ENCODE measurements at places on chromosomes 6 and 20. TPM values are rescaled to one million over a fixed set of nuclear protein-coding genes. Genes with fewer than 3 reads are reported as not detected.

- DNase-seq, result no peak
Measured at GRCh38 chr6:130671577-130671976, 155.6 kb upstream of the SMLR1 start.

DEFB124 gene
- not detected for total RNA-seq

DNA sequence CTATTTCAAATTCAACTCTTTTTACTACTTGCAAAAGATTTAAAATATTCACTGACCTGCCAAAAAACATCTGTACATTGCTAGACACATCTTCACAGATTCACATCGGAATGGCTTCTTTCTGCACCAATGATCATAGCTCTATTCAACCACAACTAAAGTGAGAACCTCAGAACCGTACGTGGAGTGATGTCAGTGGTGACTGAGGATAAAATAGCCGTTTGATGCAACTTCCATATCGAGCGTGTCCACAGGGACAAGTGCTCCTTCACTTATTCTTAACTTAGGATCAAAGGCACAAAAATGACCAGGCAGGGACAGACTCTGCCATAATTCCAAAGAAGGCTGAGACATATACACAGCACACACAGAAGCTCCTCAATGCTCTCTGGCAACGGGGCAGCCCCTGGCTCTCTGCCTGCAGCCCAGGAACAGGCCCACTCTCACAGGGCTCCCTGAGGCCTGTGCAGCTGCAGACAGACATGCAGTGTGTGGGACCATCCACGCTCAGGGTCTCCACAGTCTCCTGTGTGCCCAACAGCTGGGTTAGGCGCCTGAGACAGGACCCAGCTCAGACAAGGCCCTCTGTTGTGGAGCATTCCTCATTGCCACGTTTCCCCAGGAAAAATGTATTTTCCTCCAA lies 22.8 kb downstream of the FYN start:
- no peak for DNase-seq

GRCh38 chr6:134768931-134769330 lies 181.0 kb downstream of the ALDH8A1 start:
- no peak for DNase-seq

DNA sequence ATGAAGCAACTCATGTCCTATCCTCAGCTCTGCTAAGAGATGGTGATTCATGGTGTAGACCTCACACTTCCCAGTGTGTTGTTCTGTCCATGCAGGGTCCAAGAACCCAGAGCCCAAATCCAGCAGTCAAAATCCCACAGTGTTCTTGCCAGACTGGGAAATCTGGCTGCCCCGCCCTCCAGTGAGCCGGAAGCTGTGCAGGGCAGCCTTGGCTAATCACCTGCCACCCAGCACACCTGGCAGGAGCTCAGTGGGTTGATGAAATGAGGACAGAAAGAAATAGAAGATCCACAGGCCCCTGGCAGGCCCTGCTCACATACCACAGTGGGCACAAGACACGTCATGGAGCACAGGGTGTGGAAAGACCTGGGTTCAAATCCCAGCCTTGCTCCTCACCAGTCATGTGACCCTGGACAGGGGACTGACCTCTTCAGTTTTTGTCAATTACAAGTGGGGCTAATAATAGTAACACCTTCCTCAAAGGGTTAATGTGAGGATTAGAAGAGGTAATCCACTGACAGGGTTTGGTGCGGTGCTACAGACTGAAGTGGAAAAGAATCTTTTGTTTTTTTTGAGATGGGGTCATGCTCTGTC lies 13.6 kb upstream of the GUCA1A start:
- no peak for DNase-seq

DNA sequence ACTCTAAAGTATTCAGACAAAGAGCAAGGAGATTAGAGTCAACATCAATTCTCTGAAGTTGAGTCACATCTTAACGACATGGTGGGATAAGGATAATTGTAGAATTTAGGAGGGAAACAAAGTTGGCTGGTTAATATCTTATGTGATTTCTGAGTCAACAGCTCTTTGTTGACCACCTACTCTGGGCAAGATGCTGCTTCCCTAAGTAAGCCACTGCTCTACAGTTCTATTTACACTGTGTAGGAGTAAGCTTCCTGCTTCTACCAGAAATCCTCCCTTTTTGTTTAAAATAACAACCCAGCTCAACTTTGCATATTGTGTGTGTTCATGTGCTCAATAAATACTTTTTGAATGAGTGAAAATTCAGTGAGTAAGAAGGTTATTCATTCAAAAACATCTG lies 3.1 kb downstream of the HS3ST5 start:
- DNase-seq, result no peak

DNA sequence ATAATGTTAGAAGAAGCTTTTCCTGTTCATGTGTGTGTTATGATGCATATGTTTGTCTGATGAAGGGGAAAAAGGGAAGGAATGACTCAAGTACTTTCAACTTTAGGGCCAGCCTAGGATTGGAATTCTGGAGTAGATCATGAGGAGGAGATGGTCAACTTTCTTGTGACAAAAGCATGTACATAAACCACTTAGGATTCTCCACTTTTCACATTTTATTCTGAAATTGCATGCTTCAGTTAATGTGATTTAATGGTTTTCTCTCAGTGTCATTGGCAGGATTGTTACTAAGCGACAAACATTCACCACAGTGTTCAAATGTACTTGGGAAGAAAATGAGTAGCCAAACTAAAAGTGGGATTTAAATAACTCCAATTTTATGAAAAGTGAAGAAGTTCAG lies 80.1 kb downstream of the UTRN start:
- DNase-seq, result no peak

CDSN gene
- not detected for total RNA-seq

DNA sequence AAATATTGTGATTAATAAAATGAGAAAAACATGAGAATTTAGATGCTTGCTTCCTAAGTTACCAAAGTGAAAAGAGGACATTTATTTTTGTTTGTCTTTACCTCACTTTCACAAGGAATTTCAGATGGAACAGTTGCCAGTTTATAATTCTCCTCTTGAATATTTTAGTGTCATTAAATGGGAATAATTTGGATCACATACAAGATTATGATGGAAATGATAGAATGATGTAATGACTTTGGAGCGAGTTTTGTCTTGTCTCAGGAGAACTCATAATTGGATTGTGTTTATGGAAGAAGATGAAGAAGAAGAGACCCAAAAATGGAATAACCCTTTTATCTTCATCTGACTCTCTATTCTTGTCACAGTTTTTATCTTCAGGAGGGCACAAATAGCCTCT lies 172.9 kb upstream of the FLRT3 start:
- DNase-seq, result no peak

CTCFL gene
- total RNA-seq, result 0.70 TPM

- no peak for DNase-seq
Measured at GRCh38 chr6:110458476-110458875, 17.9 kb downstream of the SLC22A16 start.

DNA sequence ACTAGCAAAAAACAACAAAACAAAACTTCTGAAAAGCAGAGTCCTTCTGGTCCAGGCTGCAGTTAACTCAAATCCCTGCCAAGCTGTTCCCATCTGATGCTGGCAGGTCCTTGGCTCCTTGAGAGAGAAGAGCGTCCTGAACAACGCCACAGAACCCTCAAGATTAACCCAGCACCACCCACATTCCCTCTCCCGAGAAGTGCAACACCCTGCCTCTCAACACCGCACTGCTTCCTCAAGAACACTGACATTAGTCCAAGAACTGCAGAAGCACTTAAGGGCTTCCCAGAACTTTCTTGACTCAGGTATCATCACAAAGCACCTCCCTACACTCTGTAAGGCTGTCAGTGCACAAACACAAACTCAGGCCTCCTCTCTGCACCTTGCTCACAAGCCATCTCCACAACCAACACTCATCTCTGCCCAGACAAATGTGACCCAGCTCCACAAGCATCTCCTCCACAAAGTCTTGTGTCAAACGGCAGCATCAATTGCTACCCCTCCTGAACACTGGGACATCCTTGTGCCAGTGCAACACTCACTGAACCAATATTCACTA lies 7.5 kb downstream of the MRPL14 start:
- DNase-seq, result no peak

- no peak for DNase-seq
Measured at GRCh38 chr6:122484760-122485159, 13.2 kb upstream of the SERINC1 start.

MDFI gene
- total RNA-seq, result 63.2 TPM

DNA sequence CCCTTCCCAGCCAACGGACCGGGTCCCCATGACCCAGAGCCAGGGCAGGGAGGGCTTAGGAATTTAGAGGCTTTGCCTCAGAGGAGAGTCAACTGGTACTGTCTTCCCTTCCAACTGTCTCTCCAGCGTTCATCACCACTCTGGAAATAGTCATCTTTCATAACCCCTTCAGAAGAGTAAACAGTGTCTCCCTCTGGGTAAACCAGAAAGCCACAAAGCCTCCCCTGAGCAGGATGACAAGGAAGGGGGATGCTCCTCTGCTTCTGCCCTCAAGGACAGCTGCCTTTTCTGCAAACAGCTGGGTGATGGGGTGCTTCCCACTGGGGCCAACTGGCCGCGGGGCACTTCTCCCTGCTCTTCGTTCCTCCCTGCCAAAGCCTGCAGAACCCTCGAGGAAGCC lies 90.1 kb downstream of the PSMG4 start:
- DNase-seq, result no peak

GRCh38 chr6:95529762-95530161 lies 47.6 kb upstream of the MANEA start:
- no peak for DNase-seq

DNA sequence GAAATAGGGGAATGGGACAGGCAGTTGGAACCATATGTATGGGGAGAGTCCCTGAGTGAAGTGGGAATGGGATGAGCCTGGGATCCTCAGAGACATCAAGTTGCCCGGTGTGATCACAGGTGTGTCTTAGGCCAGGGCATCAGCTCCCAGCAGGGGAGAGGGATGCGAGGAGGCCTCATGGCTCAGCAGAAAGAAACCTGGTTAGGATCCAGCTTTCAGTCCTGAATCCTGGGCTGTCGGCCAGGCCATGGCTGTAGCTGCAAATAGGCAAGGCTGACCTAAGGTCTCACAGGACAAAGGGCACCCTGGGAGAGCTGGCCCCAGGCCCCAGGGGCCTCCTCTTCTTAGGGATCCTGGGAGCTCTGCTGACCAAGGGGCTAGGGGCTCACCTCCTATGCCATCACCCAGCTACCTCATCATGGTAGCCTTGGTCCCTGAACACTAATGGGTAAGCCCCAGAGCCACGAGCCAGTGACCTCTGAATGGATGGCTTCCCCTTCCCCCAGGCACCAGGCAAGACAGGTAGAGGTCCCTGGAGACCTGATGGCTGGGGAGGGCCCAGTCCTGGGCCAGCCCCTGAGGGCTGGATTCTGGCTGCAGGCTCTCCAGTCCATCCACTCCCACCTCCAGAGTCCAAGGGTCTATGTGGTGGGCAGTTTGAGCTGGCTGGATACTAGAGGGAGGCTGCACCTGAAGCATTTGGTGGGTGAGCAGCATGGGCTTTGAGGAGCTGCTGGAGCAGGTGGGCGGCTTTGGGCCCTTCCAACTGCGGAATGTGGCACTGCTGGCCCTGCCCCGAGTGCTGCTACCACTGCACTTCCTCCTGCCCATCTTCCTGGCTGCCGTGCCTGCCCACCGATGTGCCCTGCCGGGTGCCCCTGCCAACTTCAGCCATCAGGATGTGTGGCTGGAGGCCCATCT lies at the start of gene SLC22A7:
SLC22A7 (plus strand) TSS at position 617 of the 921 bp plus-strand sequence; CDS start at position 716, 99 bp downstream.
- DNase-seq, result no peak

GRCh38 chr6:16352258-16352635 lies 113.9 kb downstream of the GMPR start:
- DNase-seq, result no peak

DNA sequence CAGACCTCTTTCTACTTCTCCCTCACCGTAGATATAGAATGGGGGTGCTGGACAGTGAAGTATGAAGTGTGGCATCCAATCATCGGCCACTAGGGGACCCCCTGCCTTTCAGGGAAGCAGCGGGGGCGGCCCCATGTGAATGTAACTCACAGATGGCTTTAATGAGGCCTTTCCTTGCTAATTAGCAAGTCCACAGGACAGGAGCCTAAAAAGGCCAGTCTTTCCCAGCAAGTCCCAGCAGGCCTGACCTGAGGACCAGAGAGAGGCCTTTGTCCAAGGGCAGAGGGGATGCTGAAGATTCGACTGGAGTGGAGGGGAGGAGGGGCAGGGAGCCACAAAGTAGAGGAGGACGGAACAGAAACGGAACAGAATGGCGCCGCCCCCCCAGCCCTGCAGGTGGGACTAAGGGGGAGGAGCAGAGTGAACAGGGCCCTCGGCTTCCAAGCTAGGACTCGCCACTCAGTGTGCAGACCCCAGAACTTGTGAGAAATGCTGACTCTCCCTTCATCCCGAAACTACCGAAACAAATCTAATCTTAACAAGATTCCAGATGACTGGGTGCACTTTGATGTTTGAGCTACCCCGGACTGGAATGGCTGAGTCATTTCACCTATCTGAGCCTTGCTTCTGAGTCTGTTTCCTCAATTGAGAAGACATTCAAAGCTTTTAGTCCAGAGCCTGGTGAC lies 5.8 kb downstream of the C6orf132 start:
- peak; percentile 87 for DNase-seq

- DNase-seq, result no peak
Measured at GRCh38 chr6:43992783-43993644, 134.2 kb downstream of the MRPL14 start.

GRCh38 chr6:14109411-14109826 lies 8.2 kb upstream of the CD83 start:
- DNase-seq, result no peak

CST4 gene
- total RNA-seq, result not detected

GRCh38 chr6:14393910-14394309 lies 276.3 kb downstream of the CD83 start:
- DNase-seq, result no peak

- no peak for DNase-seq
Measured at GRCh38 chr20:52217689-52218395, 26.3 kb upstream of the ZFP64 start.

IL17A gene
- total RNA-seq, result not detected

PREX1 gene
- total RNA-seq, result 14.2 TPM

LHFPL5 gene
- total RNA-seq, result not detected

C20orf96 gene
- total RNA-seq, result 30.3 TPM

ABHD12 gene
- 68.2 TPM for total RNA-seq

DNA sequence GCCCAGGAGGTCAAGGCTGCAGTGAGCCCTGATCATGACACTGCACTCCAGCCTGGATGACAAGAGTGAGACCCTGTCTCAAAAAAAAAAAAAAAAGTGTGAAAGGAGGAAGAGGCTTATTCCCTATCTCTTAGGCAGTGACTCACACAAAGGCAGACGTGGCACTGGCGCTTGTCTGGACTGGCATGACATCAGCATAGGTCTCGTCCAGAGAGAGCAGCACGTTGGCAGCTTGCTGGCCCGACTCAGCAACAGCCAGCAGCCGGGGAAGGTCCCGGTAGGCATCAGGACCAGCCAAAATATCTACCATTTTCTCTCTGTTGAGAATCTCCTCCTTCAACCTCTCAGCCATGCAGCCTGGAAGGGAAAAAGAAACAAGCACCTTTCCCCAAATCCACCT lies 14.1 kb downstream of the CDK5RAP1 start:
- DNase-seq, result no peak

FOXO3 gene
- 18.1 TPM for total RNA-seq

DNA sequence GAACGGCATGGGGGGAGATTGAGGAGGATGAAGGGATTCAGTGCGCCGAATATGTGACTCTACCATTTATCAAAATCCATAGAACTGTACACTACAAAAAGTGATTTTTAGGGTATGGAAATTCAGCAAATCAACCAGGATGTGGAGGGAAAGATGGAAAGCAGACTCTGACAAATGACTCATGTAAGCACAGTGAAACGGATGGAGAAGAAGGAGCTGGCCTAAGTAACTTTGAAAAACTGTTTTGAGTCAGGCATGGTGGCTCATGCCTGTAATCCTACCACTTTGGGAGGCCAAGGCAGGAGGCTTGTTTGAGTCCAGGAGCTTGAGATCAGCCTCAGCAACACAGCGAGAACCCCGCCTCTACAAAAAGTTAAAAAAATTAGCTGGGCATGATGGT lies 39.2 kb downstream of the MUC22 start:
- no peak for DNase-seq

- no peak for DNase-seq
Measured at GRCh38 chr20:42628683-42629082, 561.0 kb downstream of the PTPRT start.

UNC5CL gene
- 3.3 TPM for total RNA-seq
